CD4-positive, alpha-beta T cell (primary cell): ENCODE measurements at places on chromosomes 13 and 19.
A peak's percentile ranks its signal among the peaks of the same experiment; 100 is the strongest.

DNA sequence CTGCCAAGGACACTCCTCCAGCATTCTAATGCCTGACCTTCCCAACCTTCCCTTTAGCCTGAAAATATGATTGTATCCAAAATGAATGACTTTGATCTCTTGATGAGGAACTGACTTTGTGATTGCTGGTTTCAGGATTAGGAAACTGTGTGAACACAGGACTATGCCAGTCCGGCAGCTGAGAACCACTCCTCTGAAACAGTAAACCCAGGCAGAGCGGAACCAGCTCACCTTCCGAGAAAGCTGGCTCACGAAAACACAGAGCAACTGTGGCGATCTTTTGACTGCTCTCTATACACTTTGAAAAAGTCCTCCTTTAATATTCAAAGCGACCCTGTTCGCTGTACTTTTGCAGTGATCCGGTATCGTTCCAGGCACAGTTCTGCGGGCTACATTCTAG lies 258.8 kb upstream of the IRS2 start:
- DNase-seq, result no peak

DNA sequence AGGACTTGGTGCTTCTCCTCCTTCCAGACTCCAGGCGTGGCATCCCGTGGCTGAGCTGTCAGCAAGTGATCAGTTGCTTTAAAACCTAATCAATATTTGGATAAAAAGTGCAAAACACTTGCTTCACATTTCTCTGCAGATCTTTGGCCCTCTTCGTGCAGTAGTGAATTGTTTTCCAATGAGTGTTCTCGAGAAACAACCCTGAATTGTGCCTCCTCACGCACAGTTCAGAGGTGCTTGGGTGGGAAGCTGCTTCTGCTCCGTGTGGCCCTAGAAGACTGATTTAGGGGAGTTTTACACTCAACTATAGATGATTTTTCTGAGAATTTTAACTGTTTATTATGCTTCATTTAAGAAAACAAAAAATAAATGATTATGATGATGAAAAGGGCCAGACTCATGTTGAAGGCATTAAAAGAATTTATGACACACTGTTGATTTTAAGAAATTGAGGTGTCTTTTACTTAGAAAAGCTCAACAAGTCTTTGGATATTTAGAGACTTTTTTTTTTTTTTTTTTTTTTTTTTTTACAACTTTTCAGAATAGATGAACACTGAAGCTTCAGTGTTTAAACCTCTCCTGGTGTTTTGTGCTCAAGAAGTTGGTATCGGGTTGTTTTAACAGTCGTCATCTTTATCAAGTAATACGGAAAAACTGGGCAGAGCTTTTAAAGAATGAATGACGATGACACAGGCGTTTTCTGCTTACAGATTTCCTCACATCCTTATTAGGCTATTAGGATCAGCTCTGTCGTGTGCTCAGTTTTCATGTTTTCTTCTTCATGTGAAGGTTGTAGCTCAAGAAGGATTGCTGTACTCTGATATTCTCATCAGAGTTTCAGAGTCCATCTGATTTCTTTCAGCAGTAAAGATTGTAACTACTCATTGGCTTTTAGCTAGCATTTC lies 39.5 kb upstream of the TEX29 start:
- DNase-seq, result no peak

GRCh38 chr19:6060600-6061375 lies 49.5 kb downstream of the RFX2 start:
- DNase-seq, result peak; percentile 40

GRCh38 chr19:33828266-33829075 lies 31.8 kb downstream of the KCTD15 start:
- DNase-seq, result no peak

DNA sequence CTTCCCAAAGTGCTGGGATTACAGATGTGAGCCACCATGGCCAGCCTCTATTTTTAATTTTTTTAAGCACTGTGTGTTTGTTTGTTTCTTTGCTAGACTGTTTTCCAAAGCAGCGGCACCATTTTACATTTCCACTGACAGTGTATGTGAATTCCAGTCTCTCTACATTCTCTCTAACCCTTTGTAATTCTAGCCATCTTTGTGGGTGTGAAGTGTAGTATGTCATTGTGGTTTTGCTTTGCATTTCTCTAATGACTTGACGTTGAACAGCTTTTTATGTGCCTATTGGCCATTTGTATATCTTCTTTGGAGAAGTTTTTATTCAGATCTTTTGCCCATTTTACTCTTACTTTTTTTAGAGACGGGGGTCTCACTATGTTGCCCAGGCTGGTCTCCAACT lies 11.6 kb downstream of the PNPLA6 start:
- no peak for DNase-seq

GRCh38 chr13:76816394-76816793 lies 69.8 kb downstream of the KCTD12 start:
- DNase-seq, result no peak

DNA sequence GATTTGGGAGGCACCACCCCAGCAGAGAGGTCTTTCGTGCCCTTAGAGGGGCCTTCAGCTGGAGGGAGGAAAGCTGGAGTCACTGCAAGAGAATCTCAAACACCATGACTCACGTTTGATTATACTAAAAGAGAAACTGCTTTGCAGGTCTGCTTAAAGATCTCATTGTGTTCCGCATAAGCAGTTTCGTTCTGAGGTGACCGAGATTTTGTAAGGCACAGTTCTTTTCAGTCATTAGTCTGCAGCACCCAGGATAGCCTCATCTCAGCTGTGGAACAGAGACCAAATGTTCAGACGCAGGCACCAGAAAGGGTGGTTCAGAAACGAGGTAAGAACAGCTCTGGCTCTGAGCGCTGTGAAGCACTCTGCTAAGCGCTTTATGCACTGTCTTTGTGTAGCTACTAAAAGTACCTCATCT lies 71.2 kb upstream of the GTF3A start:
- DNase-seq, result no peak

DNA sequence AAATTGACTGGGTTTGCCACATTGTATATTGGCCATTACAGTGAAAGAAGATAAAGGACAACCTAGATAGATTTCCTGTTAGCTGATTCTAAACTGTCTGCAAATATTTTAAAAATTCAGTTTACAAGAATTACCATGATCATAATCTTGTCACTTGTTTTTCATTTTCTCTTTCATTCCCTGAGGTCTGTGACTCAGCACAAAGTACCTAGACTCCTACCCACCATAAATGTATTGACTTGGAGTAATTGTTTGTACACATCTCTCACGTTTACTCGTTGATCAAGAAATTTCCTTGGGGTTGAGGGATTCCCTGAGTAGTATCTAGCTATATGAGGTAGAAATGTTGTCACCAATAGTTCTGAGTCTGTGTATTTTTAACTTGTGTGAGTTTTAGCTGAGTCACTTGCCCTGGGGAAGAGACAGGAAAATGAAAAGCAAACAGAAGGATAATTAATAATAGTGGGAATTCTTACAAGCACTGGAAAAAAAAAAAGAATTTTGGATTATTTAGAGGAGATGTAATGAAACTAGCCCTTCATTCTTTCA lies 299.2 kb upstream of the DACH1 start:
- DNase-seq, result no peak

- no peak for DNase-seq
Measured at GRCh38 chr19:38304352-38304865, 358 bp downstream of the C19orf33 start.

GRCh38 chr19:4633140-4633967 lies 6.0 kb upstream of the TNFAIP8L1 start:
- DNase-seq, result peak; percentile 33

GRCh38 chr13:40121722-40122121 lies 466.3 kb downstream of the COG6 start:
- DNase-seq, result no peak

GRCh38 chr19:8208922-8209461 lies at the start of gene CERS4:
Gene CERS4 (plus strand): TSS chr19:8209370. CDS start chr19:8251077, 41,707 bp downstream.
- DNase-seq, result peak; percentile 70

DNA sequence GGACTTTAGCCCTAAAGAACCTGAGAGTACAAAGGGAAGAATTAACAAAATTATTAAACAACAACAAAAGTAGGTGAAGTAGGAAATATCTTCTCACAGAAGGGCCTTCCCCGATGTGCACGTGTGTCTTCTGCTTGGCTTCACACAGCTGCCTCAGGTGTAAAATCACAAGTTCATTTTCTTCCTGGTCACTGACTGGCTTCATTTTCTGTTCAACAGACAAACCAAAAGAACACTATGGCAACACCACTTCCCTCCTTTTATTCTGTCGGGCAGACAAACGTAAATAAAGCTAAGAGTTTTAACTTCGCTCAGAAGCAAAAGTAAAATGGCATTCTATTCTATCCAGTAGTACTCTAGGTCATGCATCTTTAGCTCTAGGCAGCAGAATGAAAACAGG lies 140.9 kb downstream of the TBC1D4 start:
- DNase-seq, result no peak

GRCh38 chr13:94711561-94712286 lies 621 bp downstream of the SOX21 start:
- DNase-seq, result no peak

- DNase-seq, result no peak
Measured at GRCh38 chr13:93805736-93806135, 579.1 kb downstream of the GPC6 start.

DNA sequence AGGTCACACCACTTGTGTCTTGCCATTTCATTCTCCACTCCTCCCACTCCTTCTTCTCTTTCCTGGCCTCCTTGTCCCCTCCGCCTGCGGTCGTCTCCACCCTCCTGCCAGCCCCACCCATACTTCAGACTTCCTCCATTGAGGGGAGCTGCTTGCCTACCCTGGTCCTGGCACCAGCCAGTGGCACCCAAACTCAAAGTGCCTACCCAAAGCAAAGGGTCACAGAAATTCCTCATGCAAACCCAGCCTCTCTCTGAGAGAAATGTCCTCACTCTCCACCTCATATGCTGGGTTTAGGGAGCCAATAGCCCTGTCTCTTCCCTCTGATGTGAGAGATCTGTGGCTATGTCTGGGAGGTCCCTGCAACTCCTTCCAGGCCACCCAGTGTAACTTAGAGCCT lies 109.6 kb downstream of the TEX26 start:
- DNase-seq, result no peak

DNA sequence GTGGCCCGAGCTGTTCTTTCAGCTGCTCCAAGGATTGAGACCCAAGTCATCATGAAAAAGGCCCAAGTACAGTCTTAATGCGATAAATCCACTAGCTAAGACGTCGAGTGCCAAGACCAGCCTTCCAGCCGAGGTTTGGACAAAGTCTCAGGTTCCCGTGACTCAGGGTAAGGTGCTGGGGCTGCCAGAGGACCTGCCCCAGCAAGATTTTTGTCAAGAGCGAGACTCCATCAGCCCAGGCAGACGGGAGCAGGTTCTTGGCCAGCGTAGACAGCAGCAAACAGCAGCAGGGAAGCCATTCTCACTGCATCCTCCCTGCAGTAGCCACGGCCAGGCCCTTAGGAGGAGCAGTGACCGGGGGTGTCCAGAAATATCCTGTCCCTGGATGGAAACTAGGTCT lies 3.4 kb downstream of the FEM1A start:
- no peak for DNase-seq

GRCh38 chr19:48547722-48548121 lies 4.2 kb upstream of the SULT2B1 start:
- DNase-seq, result no peak

DNA sequence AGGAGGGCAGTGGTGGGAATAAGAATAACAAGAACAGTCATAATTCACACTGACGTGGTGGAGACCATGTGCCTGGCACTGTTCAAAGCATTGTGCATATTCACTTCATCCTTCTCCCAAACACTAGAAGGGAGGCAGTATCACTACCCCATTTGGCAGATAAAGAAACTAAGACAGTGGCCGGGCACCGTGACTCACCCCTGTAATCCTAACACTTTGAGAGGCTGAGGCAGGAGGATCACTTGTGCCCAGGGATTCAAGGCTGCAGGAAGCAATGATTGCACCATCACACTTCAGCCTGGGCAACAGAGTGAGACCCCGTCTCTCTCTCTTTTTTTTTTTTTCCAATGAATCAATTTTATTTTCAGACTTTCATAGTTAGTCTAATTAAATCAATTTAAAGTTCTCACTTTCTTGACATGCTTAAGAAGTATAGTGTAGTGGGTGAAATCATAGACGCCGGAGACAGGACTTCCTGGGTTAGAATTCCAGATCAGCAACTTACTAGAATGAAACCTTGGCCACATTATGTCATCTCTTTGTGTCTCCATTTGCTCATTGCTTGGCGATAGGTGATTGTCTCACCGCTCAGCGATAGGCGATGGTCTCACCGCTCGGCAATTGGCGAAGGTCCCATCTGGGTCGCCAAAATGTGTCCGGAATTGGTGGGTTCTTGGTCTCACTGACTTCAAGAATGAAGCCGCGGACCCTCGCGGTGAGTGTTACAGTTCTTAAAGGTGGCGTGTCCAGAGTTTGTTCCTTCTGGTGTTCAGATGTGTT lies 5.3 kb upstream of the ATG4D start:
- DNase-seq, result no peak

DNA sequence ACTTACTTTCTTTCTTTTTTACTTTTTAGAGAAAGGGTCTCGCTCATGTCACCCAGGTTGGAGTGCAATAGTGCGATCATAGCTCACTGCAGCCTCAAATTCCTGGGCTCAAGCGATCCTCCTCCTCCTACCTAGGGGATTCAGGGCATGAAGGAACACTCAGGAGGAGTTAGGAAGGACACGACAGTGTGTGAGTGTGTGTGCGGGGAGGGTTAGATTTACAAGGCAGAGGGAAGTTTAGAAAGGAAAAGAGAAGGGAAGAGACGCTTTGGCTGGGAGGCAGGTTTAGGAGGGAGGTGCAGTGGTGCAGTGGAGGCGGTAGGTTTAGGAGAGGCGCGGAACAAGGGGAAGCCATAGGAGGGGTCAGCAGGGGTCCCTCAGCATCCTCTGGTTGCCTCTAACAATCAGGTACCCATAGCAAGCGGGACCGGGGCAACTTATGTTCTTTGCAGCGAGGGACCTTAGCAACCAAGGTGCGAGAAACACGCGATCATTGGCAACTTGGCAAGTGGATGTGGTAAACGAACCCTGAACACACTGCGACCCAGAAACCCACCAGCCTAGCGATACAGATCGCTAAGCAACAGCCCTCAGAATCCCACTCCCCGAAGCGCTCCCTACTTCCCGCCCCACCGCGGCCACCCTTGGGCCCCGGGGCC lies 501 bp downstream of the SIRT2 start:
- no peak for DNase-seq

GRCh38 chr13:98478189-98479129 lies 98.4 kb downstream of the STK24 start:
- DNase-seq, result peak; percentile 67

DNA sequence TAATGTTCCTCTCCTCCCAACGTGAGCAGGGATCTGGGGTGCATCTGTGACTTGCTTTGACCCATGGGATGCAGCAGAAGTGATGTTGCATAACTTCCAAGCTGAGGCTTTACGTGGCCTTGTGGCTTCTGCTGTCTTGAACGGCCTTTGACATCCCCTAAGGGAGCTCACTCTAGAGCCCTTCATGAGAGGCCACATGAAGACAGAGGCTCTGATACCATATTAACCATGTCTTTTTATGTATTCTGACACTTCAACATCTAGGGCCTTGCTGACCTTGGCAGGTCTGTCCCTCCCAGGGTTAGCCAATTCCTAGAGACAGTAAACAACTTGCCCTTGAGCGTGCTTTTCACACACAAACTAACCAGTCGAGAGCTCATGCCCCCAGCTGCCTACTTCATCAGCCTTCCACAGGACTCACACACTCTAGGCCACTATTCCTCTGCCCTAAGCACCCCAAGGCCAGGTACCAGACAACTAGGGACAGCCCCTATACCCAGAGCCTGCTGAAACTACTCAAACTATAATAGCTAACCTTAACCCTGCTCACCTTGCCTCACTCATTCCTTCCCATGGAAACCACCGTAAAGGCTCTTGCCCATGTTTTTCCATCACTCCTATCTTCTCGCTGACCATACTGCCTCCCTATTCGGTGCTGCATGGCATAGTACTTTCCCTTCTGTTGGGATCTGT lies 45.4 kb downstream of the CCDC70 start:
- DNase-seq, result no peak

- no peak for DNase-seq
Measured at GRCh38 chr13:111183087-111183645, 68.1 kb downstream of the ARHGEF7 start.

GRCh38 chr13:23268441-23268840 lies 87.7 kb downstream of the SGCG start:
- DNase-seq, result no peak
